ENCODE measurements at places on chromosomes 2 and 18. TPM values are rescaled to one million over a fixed set of nuclear protein-coding genes. Genes with fewer than 3 reads are reported as not detected.

The REEP1 gene
- total RNA-seq = 196 TPM

The TMEM182 gene
- total RNA-seq = 3.8 TPM

The MOGAT1 gene
- 0.80 TPM for total RNA-seq

The IL18R1 gene
- total RNA-seq = 6.0 TPM

GRCh38 chr2:218022851-218023530, 20.2 kb upstream of the TNS1 start:
- H3K27ac ChIP-seq = no peak overlapping the region
- no peaks in the 10 kb centered on the region for H3K27me3 ChIP-seq
- no peaks in the 10 kb centered on the region for H3K4me1 ChIP-seq
- H3K36me3 ChIP-seq = no peaks in the 10 kb centered on the region
- no peak overlapping the region for H3K4me3 ChIP-seq
- no peak for DNase-seq

DNA sequence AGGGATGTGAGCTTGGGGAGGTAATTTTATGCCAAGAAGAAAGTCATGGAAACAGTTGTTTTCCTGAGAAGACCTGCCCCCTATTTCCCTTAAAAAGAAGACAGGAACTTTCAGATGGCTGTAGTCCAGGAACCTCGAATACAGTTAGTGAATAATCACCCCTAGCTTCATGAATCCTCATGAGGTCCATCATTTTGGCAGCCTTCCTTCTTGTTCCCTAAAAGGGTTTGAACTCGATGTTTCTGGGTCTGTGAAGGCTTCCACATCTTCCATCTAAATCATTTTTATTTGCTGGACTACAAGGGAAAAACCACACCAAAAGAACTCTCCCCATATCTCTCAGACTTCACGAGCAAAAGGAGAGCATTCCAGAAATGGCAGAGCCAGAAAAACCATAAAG, 290.8 kb downstream of the SLC4A3 start:
- H3K4me3 ChIP-seq = no peak overlapping the region
- no peaks in the 10 kb centered on the region for H3K36me3 ChIP-seq
- no peak overlapping the region for H3K27ac ChIP-seq
- no peak for DNase-seq

GRCh38 chr2:238895361-238895882, 47.5 kb downstream of the TWIST2 start:
- DNase-seq = no peak
- H3K4me3 ChIP-seq = no peak overlapping the region
- no peaks in the 10 kb centered on the region for H3K36me3 ChIP-seq
- no peaks in the 10 kb centered on the region for H3K27me3 ChIP-seq
- H3K4me1 ChIP-seq = peaks cover 15% of the 10 kb centered on the region
- peak overlapping the region; percentile 69 for H3K27ac ChIP-seq

- no peak for DNase-seq
- H3K27ac ChIP-seq = no peak overlapping the region
- no peaks in the 10 kb centered on the region for H3K4me1 ChIP-seq
- no peaks in the 10 kb centered on the region for H3K27me3 ChIP-seq
Measured at GRCh38 chr2:167759531-167759930, 487.9 kb downstream of the STK39 start.

- no peaks in the 10 kb centered on the region for H3K27me3 ChIP-seq
- DNase-seq = no peak
- no peak overlapping the region for H3K4me3 ChIP-seq
- H3K27ac ChIP-seq = no peak overlapping the region
Measured at GRCh38 chr2:145146691-145147090, 626.8 kb upstream of the ZEB2 start.

GRCh38 chr2:68366083-68366560, 1.0 kb downstream of the PLEK start:
- peak overlapping the region; percentile 47 for H3K27ac ChIP-seq
- H3K27me3 ChIP-seq = no peaks in the 10 kb centered on the region
- no peaks in the 10 kb centered on the region for H3K4me1 ChIP-seq
- no peaks in the 10 kb centered on the region for H3K36me3 ChIP-seq
- peak; percentile 46 for DNase-seq

GRCh38 chr2:120453635-120453998, 107.7 kb downstream of the INHBB start:
- H3K4me3 ChIP-seq = no peak overlapping the region
- H3K4me1 ChIP-seq = no peaks in the 10 kb centered on the region
- no peak overlapping the region for H3K27ac ChIP-seq
- H3K36me3 ChIP-seq = no peaks in the 10 kb centered on the region
- DNase-seq = no peak

- H3K4me1 ChIP-seq = peaks cover 5% of the 10 kb centered on the region
- no peaks in the 10 kb centered on the region for H3K36me3 ChIP-seq
- H3K4me3 ChIP-seq = no peak overlapping the region
- H3K27me3 ChIP-seq = no peaks in the 10 kb centered on the region
Measured at GRCh38 chr2:208595386-208596275, 189.0 kb downstream of the PTH2R start.
